ENCODE measurements at places on chromosomes 11 and 22. TPM values are rescaled to one million over a fixed set of nuclear protein-coding genes. Genes with fewer than 3 reads are reported as not detected.
A peak's percentile ranks its signal among the peaks of the same experiment; 100 is the strongest.

DNA sequence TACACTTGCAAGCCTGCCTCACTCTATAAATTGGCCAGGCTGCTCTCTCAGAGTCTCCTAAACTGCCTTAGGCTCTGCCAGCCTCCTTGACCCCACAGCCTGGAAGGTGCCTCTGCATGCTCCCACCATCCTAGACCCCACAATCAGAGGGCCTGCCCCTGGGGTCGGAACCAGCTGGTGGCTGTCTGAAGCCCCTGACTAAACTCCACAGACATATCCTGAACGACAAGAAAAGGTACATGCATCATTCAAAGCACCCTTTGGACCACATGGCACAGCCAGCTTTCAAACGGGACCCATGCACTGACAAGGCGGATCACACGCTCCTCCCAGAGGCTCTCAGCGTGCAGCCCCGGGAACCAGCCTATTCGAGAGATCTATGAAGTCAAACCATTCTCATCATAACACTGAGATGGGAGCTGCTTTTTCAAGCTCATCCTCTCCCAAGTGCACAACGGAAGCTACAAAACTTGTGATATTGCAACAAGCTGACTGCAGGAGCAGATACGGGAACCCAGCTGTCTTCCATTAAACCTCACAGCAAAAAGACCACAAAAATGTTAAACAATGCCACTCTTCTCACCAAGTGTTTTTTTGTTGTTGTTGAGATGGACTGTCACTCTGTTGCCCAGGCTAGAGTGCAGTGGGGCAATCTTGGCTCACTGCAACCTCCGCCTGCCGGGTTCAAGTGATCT, 8.1 kb downstream of the SHANK2 start:
- DNase-seq, result no peak
- H3K4me1 ChIP-seq, result no peaks in the 10 kb centered on the region
- H3K4me3 ChIP-seq, result no peak overlapping the region
- H3K27ac ChIP-seq, result no peak overlapping the region
- no peaks in the 10 kb centered on the region for H3K27me3 ChIP-seq
- H3K36me3 ChIP-seq, result no peaks in the 10 kb centered on the region

DNA sequence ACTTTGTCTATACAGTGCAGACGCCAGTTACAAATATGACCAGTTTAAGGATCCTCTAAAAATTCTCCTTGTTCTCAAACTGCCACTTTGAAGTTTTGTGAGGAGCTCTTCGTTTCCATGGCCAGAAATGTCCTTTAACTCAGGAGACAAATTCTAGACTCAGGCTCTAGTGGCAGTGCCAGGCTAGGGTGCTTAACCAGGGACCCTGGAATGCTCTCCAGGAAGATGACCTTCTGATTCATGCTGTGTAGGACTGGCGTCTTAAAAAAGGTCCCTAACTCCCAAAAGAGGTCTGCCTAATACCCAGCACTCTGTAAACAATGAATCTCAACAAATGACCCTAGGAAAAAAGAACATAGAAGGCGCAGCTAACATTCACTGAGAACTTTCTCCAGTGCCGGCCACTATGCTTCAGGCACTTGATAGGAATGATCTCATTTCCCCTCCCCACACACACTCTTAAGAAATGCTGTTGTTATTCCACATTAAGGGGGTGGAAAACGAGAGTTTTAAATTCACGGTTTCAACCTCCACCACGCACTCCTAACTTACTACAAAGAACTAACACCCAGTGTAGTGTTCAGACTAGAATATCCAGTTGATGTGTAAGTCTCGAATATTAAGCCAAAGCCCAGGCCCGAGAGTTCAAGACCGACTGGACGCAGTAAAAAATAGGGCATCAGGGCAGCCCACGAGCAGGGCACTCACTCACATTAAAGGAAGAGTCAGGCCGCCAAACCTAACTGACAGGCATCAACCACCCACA, 747 bp downstream of the NXF1 start:
- no peak overlapping the region for H3K27ac ChIP-seq
- no peaks in the 10 kb centered on the region for H3K36me3 ChIP-seq
- H3K4me3 ChIP-seq, result peak overlapping the region; percentile 82
- peaks cover 6% of the 10 kb centered on the region for H3K4me1 ChIP-seq
- DNase-seq, result no peak
- H3K27me3 ChIP-seq, result no peaks in the 10 kb centered on the region

DNA sequence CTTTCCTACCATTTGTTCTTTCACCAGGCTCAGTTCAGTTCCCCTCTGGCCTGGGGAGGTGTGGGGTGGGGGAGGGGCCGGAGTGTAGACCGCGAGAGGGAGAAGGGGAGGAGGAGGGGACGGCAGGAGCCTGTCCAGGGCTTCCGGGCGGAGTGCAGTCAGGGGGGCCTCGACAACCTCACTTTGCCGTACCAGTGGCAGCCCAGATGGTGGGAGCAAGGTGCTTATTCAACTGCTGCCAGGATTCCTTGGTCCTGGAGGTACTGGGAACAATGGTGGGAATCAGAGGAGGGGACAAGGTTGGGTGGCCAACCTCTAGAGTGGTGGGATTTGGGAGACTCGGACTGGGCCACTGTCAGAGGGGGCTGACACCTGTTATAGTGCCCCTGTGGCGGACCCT, 1.2 kb downstream of the BACE1 start:
- peak overlapping the region; percentile 62 for H3K4me3 ChIP-seq
- no peaks in the 10 kb centered on the region for H3K27me3 ChIP-seq
- H3K27ac ChIP-seq, result no peak overlapping the region
- no peak for DNase-seq
- no peaks in the 10 kb centered on the region for H3K36me3 ChIP-seq

DNA sequence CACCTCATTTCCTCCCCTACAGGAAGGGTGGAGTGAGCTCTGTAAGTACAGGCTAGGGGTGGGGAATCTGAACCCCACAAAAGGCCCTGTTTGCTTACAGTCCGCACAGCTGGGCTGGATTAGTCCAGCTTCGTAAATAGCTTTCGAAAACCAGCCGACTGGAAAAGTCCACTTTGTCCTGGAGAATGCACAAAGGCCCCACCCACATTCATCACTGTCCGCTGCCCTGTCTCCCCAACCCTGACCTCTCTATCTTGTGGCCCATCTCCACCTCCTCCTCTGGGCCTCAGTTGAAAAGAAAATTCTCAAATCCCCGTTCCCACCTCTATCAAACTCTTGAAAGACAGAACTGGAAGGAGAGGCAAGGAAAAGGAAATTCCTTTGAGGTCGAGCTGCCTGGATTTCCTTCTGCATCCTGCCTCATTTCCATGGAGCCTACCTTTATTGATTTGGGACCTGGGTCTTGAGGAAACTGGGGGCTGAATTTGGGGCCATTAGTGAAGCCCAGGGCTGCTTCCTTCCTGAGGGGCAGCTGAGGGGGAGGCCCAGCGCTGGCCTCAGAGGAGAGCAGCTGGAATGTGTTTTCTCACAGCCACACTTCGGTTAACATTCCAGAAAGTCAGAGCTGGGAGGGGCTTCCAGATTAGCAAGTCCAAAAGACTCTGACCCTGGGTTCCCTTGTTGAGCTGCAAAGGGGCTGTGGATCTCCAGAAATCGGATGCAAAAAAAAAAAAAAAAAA, 147.6 kb downstream of the FBXO7 start:
- DNase-seq, result peak; percentile 74
- no peaks in the 10 kb centered on the region for H3K27me3 ChIP-seq
- H3K4me1 ChIP-seq, result peaks cover 34% of the 10 kb centered on the region

GRCh38 chr11:94401773-94402265, 600 bp upstream of the GPR83 start:
- no peaks in the 10 kb centered on the region for H3K27me3 ChIP-seq
- no peak overlapping the region for H3K27ac ChIP-seq
- no peaks in the 10 kb centered on the region for H3K4me1 ChIP-seq
- H3K36me3 ChIP-seq, result no peaks in the 10 kb centered on the region
- no peak for DNase-seq

DNA sequence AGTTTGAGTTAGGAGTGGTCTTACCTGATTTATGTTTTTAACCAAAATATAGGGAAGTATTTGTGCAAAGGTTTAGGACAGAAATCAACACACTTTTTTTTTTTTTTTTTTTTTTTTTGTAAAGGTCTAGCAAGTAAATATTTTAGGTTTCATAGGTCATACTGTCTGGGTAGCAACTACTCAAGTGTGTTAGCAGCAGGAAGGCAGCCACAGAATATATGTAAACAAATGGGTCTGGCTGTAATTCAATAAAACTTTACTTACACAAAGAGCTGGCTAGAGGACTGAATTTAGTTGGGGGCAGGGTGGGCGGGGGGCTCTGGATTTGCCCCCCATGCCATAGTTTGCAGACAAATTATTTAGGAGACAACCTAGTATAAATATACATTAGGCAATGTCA, 510.4 kb downstream of the NELL1 start:
- no peaks in the 10 kb centered on the region for H3K27me3 ChIP-seq
- H3K4me3 ChIP-seq, result no peak overlapping the region
- no peaks in the 10 kb centered on the region for H3K36me3 ChIP-seq
- no peaks in the 10 kb centered on the region for H3K4me1 ChIP-seq

- no peaks in the 10 kb centered on the region for H3K27me3 ChIP-seq
- no peak for DNase-seq
Measured at GRCh38 chr11:16844268-16844771, 105.9 kb downstream of the C11orf58 start.

- no peak overlapping the region for H3K27ac ChIP-seq
Measured at GRCh38 chr11:111557425-111558111, 17.0 kb downstream of the LAYN start.

DNA sequence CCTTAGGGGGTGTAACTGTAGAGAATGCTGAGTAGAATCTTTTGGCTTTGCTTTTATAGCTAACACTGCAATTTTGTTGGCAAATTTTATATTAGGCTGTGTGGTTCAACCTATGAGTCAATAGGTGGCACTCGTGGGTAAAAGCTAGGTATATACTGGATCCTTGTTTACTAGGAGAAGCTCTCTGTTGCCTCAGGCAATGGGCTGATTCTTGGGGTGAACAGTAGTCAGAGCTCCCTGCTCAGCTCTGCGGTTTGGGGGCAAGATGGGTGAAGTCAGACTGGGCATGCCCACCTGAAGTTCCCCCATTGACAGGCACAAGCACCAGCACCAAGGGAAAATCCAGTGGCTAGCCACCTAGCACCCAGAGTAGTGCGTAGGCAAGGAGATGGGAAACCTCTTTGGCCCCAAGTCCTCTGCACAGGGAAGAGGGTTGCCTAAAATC, 238.7 kb downstream of the FAM181B start:
- no peaks in the 10 kb centered on the region for H3K4me1 ChIP-seq
- no peak overlapping the region for H3K4me3 ChIP-seq
- DNase-seq, result no peak
- no peak overlapping the region for H3K27ac ChIP-seq
- no peaks in the 10 kb centered on the region for H3K36me3 ChIP-seq

DNA sequence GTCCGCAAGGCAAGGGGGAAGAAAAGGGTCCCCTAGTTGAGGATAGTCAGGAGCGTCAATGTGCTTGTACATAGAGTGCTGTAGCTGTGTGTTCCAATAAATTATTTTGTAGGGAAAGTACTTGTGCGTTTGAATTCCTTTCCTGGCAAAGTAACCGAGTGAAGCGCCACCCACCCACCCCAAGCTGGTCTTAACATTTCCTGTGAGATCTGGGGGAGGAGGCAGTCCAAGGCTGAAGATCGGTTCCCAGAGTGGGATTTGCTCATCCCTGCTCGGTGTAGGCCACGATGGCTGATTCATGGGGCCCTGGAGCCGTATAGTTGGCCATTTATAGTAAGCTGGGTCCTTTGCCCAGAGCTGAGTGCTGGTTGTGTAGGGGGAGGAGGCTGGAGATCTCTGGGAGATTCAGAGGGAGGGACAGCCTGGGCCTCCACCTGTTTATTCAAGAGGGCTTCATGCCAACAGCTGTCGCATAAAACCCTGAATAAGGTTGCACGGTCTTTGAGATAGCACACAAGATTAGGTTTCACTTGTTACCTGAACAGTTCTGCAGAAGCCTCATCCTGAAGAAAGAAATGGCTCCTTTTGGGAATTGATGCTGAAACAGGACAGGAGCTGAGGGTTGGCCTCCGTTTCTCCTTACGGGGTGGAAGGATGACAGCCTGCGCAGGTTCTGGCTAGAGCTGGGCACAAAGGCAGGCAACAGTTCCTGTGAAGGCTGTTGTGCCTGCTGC, 2.4 kb downstream of the ATF4 start:
- peaks cover 15% of the 10 kb centered on the region for H3K4me1 ChIP-seq
- no peaks in the 10 kb centered on the region for H3K27me3 ChIP-seq
- no peak overlapping the region for H3K27ac ChIP-seq
- H3K4me3 ChIP-seq, result peak overlapping the region; percentile 100

GRCh38 chr11:15711311-15711710, 596.6 kb downstream of the INSC start:
- H3K27me3 ChIP-seq, result no peaks in the 10 kb centered on the region
- DNase-seq, result no peak
- no peak overlapping the region for H3K4me3 ChIP-seq
- H3K4me1 ChIP-seq, result no peaks in the 10 kb centered on the region

DNA sequence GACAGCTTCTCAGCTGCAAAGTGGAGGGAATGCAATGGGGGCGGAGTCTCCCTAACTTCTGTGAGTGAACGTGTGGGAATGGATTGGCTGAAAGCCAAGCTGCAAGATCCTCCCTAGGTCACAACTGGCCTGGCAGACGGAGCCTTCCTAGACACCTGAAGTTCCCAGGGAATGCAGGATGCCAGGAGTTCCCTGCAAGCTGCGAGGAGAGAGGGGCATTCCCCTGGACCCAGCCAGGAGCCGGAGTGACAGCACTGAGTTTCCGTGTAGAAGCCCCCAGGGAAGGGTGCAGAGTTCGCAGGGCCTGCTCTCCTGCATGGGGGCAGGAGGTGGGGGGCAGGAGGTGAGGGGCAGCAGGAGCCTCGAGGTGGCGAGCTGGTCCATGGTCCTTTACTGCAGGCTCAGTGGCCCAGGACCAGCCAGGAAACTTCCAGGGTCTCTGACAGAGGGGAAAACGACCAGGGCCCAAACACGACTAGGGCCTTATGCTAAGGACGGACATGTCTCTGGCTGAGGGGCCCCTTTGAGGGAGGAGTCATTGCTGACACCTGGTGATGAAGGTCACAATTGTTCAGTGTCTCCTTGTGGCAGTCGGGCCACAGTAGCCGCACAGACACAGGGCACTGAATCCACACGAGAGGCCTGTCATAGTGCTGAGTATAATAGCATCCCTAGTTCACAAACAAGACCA, 141.4 kb downstream of the FBXO7 start:
- H3K4me1 ChIP-seq, result peaks cover 7% of the 10 kb centered on the region
- H3K27me3 ChIP-seq, result no peaks in the 10 kb centered on the region
- H3K36me3 ChIP-seq, result no peaks in the 10 kb centered on the region

GRCh38 chr22:32050678-32051515, 7.8 kb downstream of the SLC5A1 start:
- H3K36me3 ChIP-seq, result no peaks in the 10 kb centered on the region
- no peaks in the 10 kb centered on the region for H3K27me3 ChIP-seq
- no peak for DNase-seq
- no peak overlapping the region for H3K4me3 ChIP-seq
- H3K27ac ChIP-seq, result no peak overlapping the region

GRCh38 chr11:31932879-31933278, 121.8 kb upstream of the PAX6 start:
- H3K27ac ChIP-seq, result no peak overlapping the region
- H3K4me3 ChIP-seq, result no peak overlapping the region
- no peaks in the 10 kb centered on the region for H3K4me1 ChIP-seq
- H3K27me3 ChIP-seq, result no peaks in the 10 kb centered on the region
- DNase-seq, result no peak

- no peak overlapping the region for H3K27ac ChIP-seq
- no peak overlapping the region for H3K4me3 ChIP-seq
- peak; percentile 78 for DNase-seq
- H3K4me1 ChIP-seq, result peaks cover 9% of the 10 kb centered on the region
- H3K36me3 ChIP-seq, result no peaks in the 10 kb centered on the region
Measured at GRCh38 chr22:36445158-36445668, 36.2 kb downstream of the TXN2 start.

Gene OVOL1
- not detected for total RNA-seq

Gene SCN4B
- total RNA-seq, result 2.9 TPM

Gene CCDC88B
- total RNA-seq, result 3.5 TPM

Gene PPM1F
- 9.8 TPM for total RNA-seq

Gene MPPED2
- total RNA-seq, result 1.5 TPM

Gene OR5D18
- not detected for total RNA-seq

Measured in ovary (tissue), 10 donors.